Frontal cortex (tissue), 4 donors: ENCODE measurements at places on chromosomes 12 and 14. TPM values are rescaled to one million over a fixed set of nuclear protein-coding genes. Genes with fewer than 3 reads are reported as not detected.

The RPGRIP1 gene
- not detected for total RNA-seq

The CCDC59 gene
- 31.8 TPM for total RNA-seq

The PACS2 gene
- total RNA-seq: 73.0 TPM

The DBX2 gene
- 2.9 TPM for total RNA-seq

The PAPLN gene
- 1.2 TPM for total RNA-seq

The ANP32D gene
- total RNA-seq: not detected

The NOS1 gene
- total RNA-seq: 4.9 TPM

The TOMM20L gene
- not detected for total RNA-seq

The SCN8A gene
- total RNA-seq: 46.1 TPM

The OR6C75 gene
- not detected for total RNA-seq

The NR4A1 gene
- 5.3 TPM for total RNA-seq

The OR4K5 gene
- not detected for total RNA-seq

The CMA1 gene
- total RNA-seq: not detected

The PROX2 gene
- total RNA-seq: not detected

The FOXM1 gene
- 0.82 TPM for total RNA-seq

The OR4E2 gene
- total RNA-seq: not detected

DNA sequence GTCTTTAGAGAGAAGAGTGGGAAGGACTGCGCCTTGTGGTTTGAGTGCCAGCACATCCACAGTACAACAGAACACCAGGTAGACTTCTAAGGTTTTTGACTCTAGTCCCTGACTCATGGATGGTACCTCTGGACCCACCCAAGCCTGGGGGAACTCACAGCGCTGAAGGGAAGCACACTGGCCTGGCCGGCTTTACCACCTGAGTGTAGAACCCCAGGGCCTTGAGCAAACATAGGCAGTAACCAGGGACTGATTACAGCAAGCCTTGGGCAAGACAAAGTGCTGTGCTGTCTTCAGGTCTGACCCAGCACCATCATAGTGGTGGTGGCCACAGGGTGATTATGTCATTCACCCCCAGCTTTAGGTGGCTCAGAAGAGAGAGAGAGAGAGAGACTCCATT lies 17.2 kb downstream of the EML5 start:
- DNase-seq: no peak

DNA sequence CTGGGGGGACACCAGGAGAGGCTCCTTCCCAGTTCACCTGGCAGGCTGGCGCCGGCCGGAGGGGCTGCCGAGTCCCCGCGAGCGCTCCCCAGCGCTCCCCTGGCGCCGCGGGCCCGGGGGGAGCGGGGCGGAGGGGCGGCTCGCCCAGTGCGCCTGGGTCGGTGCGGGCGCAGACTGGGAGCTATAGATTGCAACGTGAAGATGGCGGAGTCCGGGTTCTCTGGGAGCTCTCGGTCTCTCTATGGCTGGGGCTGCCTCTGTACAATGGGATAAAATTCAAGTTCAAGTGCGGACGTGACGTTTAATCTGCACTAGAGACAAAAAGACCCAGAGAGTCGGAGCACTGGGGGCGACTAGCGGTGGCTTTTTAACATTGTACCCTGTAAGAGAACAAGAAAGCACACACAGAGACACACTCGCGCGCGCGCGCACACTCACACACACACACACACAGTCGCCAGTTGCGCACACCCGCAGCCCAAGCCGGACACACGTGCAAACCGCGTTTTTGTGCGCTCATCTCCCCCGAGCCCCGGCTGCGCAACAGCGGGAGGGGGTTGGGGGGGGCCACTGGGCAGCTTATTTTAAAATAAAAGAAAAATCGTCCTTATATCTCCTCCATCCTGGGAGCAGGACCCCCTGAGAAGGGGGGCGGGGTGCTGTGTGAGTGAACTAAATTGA lies at the start of gene BCL11B:
Gene BCL11B (minus strand): TSS at position 247 of the 681 bp plus-strand sequence. CDS start 979 bp downstream, outside the sequence.
- DNase-seq: peak; percentile 51

- no peak for DNase-seq
Observed at GRCh38 chr12:130338794-130339601, 1.3 kb downstream of the PIWIL1 start.

DNA sequence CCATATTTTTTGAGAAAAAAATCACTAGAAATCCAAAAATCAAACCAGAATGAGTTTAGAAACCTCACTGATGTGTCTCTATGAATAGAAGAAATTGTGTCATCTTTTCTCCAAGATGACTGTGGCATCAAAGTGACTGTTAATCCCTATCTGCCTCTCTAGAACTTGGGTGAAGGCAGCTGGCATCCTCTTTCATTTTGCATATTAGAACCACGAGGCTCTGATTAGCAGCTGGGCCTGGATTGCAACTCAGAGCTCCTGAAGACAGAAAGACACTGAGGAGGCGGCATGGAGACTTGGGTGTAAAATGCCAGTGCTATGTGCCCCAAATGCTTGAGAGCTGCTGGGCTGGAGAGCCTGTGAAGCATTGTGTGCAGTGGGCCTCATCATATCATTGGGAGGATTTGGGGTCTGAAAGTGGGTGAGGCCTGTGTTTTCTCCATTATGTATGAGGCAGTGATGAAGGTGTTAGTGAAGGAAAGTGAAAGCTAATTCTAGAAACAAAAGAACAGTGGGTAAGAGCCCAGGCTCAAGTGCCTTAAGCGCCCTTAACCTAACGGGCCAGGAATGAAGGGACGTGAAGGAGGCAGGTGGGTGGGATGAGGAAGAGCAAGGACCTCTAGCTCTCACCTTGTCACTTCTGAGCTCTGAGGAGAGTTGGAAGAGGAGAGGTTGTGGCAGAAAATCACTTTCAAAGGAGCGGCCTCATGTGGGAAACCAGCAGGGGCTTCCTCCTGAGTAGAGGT lies 26.2 kb downstream of the NKX2-8 start:
- DNase-seq: no peak

DNA sequence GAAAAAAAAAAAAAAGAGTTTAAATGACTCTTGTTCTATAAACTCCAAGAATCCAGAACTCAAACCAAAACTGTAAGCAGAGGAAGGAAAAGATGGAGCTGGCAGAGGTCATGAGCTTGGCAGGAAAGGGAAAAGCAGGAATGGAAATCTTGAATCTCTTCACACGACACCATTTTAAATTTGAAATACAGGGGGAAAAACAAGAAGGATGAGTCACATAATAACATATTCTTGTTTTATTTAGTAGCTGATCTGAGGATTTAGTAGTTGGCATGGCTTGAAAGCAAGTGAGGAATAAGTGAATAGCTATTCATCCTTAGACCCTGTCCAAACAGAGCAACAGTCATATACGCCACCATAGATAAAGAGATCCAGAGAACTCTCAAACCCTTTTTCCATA lies 35.0 kb downstream of the EPS8 start:
- DNase-seq: no peak

DNA sequence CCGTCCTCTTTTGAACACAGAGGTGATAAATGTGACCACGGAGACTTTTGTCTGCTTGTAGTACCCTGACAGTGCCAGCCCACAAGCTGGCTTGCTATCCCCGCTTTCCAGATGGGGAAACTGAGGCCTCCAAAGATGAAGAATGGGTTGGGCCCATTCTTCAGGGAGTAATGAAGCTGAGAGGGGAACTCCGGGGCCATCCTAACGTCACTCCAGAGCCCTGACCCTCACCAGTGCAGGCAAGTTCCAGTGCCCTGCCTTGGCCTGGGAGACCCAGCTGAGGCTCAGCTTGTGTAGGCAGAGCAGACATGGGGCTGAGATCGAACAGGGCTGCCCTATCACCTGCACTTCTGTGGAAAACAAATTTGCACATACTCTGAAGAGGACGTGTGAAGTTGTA lies 277.1 kb downstream of the DPF3 start:
- DNase-seq: no peak

GRCh38 chr12:123958462-123958861 lies 14.2 kb downstream of the CCDC92 start:
- no peak for DNase-seq

- DNase-seq: no peak
Observed at GRCh38 chr12:11941606-11942337, 129.0 kb upstream of the BCL2L14 start.

DNA sequence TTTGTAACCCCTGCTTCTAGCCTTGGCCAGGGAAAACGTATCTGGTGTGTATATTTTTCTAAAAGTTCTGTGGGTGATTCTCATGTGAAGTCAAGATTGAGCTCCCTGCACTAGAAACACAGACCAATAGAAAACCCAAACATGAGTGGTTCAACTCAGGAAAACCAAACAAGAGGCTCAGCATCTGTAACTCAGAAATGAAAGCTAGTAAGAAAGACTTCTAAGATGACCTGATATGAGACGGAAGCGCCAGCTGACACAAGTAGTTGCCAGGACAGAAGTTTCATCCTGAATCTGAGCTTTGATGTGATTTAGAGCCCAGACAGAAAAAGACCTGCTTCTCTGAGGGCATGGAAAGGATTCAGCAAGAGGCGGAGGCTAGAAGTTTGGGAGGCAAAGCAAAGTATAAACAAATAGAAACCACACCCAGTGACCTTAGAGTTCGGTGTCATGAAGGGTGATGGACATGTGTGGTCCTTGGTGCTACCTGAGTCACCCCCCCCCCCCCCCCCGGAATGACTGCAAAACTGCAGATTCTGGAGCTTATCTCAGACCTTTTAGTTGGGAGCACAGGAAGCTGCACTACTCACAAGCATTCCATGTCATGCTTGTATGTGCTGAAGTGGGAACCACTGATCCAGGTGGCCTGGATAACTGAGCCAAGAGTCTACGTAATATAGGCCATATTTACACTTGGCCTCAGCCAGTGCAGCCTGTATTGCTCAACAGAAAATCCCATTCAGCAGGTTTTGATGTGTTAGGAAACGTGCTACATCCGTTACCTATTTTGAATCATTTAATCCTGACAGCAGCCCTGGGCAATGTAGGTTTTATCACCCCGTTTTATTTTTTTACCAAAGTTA lies 191.3 kb downstream of the ANO6 start:
- DNase-seq: no peak

GRCh38 chr12:50021031-50021430 lies 4.3 kb downstream of the RACGAP1 start:
- no peak for DNase-seq

- no peak for DNase-seq
Observed at GRCh38 chr12:128089961-128090360, 177.0 kb upstream of the TMEM132C start.

DNA sequence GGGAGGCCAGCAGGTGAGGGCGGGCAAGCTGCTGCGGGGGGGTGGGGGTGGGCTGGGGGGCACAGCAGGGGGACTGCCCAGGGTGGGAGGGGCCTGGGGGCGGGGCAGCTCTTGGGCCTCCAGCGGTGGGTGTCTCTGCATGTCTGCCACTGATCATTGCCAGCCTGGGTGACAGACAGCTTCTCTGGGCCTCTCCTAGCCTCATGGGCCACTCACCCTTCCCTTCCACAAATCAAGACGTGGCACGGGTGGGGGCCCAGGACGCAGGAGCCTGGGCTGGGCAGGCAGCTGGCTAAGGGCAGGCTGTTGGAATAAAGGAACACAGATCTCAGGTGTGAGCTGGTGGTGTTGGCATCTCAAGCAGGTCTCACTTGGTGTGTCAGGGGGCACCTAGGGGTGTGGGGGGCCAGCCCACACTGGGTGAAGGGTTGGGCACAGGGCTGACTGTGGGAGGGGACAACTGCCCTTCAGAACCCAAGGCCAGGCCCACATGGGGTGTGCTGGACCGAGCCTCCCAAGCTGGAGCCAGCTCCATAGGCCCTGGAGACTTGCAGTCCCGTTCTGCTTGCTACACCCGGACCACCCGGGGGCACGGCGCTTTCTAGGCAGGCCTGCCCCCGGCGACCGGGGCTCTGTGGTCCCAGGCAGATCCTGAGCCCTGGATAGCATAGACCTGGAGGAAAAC lies 3.0 kb downstream of the TEDC1 start:
- DNase-seq: no peak

DNA sequence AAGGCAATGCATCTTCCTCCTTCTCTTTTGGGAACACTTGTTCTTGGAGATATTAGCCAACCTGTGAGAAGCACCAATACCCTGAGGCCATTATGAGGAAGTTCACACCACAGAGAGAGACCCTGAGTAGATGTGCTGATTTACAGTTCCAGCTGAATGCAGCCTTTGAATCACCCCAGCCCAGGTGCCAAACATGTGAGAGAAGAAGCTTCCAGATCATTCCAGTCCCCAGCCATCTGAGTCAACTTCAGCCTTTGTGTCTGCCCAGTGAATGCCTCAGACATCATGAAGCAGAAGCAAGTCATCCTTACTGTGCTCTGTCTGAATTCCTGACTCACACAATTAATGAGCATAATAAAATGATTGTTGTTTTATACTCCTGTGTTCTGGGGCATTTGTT lies 25.1 kb downstream of the C12orf42 start:
- no peak for DNase-seq

DNA sequence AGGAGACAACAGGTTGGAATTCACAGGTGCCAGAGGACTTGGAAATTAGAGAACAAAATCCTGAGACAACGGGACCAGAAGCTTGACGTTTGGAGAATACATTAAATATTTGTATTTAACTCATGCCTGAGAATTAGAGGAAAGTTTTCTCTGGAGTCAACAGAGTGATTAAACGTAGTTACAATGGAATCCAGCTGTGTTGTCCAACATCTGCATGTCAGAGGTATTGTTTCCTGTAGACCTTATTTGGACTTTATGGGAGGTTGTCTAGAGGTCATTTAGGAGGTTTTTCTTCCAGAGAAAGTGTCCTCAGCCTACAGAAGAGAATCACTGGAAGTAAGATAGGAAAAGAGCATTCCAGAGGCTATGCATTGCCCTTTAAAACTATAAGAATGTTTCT lies 45.1 kb upstream of the RERGL start:
- DNase-seq: no peak

- no peak for DNase-seq
Observed at GRCh38 chr14:37203423-37203822, 5.7 kb downstream of the MIPOL1 start.

DNA sequence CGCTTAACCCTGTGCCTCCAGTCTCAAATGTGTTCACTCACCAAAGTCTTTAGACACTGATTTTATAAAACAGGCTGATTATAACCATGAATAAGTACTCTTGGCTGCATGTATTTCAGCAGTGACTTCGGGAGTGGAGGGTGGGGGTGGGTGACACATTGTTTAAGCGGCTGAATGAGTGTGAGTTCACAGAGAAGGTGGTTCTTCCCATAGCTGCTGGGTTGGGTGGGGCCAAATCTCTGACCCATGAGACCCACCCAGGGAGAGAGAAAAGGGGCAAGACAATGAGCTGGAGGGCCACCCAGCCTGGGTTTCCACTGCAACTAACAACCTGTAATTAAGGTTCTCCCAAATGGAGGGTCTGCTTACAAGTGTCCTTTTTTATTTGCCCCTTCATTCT lies 96.4 kb downstream of the SYNE3 start:
- DNase-seq: no peak

GRCh38 chr14:30822080-30822571 lies 52.2 kb upstream of the COCH start:
- DNase-seq: no peak

DNA sequence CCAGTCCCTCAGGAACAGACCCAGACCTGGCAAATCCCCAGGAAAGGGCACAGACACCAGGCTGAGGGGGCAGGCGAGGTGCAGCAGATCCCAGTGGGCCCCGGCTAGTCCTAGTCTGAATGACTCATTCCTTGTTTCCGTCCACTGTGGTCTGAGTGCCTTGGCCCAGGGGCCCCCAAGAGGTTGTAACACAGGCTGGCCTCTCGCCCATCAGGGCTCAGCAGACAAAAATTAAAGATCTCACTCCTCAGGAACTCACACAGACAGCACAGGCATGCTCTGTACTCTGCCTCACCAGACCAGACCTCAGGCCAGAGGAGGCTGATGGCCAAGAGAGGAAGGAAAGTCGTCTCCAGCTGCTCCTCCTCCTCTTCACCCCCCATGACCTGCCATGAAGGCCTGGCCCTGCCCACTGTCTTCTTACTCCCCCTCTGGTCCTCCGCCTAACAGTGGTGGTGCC lies 7.7 kb upstream of the LTBP2 start:
- no peak for DNase-seq

GRCh38 chr14:95776798-95777534 lies 63.0 kb upstream of the TCL1A start:
- no peak for DNase-seq

- peak; percentile 55 for DNase-seq
Observed at GRCh38 chr14:52119030-52119429, 50.2 kb upstream of the NID2 start.
